Left lung (tissue), 14 donors: ENCODE measurements at places on chromosomes 1 and 21. TPM values are rescaled to one million over a fixed set of nuclear protein-coding genes. Genes with fewer than 3 reads are reported as not detected.

Gene ZNF593OS
- 2.2 TPM for polyA plus RNA-seq

Gene RALGPS2
- 24.5 TPM for polyA plus RNA-seq

Gene MROH9
- 0.08 TPM for polyA plus RNA-seq

Gene CYP4Z1
- 0.50 TPM for polyA plus RNA-seq

Gene CD247
- polyA plus RNA-seq, result 1.8 TPM

Gene SIPA1L2
- 24.4 TPM for polyA plus RNA-seq

Gene RNF186
- polyA plus RNA-seq, result not detected

Gene CLDN17
- not detected for polyA plus RNA-seq

Gene VWA5B1
- polyA plus RNA-seq, result 0.73 TPM

Gene TAS1R1
- 0.15 TPM for polyA plus RNA-seq

Gene CA14
- 4.6 TPM for polyA plus RNA-seq

Gene WNT3A
- polyA plus RNA-seq, result not detected

Gene FCMR
- 2.4 TPM for polyA plus RNA-seq

Gene TPR
- 101 TPM for polyA plus RNA-seq

Gene LIN28A
- polyA plus RNA-seq, result 0.10 TPM

Gene SCCPDH
- polyA plus RNA-seq, result 44.4 TPM

Gene ZNF683
- 0.22 TPM for polyA plus RNA-seq

Gene CELA3B
- not detected for polyA plus RNA-seq

Gene CSF3R
- 11.3 TPM for polyA plus RNA-seq

Gene TLCD4
- 10.8 TPM for polyA plus RNA-seq

Gene TCHHL1
- polyA plus RNA-seq, result not detected

Gene CFHR1
- 3.0 TPM for polyA plus RNA-seq

Gene MGST3
- polyA plus RNA-seq, result 137 TPM

Gene IL19
- not detected for polyA plus RNA-seq

Gene AK5
- polyA plus RNA-seq, result 1.1 TPM

Gene CFAP74
- 4.7 TPM for polyA plus RNA-seq

Gene RHD
- polyA plus RNA-seq, result 0.86 TPM

Gene LEFTY2
- 1.8 TPM for polyA plus RNA-seq

Gene NHLH1
- 0.25 TPM for polyA plus RNA-seq

Gene AVPR1B
- polyA plus RNA-seq, result 0.08 TPM

Gene CFHR4
- polyA plus RNA-seq, result 0.11 TPM

Gene NBPF6
- polyA plus RNA-seq, result not detected

Gene BARHL2
- not detected for polyA plus RNA-seq

Gene NUP210L
- polyA plus RNA-seq, result 0.09 TPM

Gene FCER1G
- 17.2 TPM for polyA plus RNA-seq

Gene TSEN15
- 40.2 TPM for polyA plus RNA-seq

Gene C1orf94
- polyA plus RNA-seq, result not detected

Gene MAP3K21
- 18.6 TPM for polyA plus RNA-seq

Gene ITGB3BP
- polyA plus RNA-seq, result 73.2 TPM

Gene NENF
- 54.4 TPM for polyA plus RNA-seq
